ENCODE measurements at places on chromosomes 6 and 20.

DNA sequence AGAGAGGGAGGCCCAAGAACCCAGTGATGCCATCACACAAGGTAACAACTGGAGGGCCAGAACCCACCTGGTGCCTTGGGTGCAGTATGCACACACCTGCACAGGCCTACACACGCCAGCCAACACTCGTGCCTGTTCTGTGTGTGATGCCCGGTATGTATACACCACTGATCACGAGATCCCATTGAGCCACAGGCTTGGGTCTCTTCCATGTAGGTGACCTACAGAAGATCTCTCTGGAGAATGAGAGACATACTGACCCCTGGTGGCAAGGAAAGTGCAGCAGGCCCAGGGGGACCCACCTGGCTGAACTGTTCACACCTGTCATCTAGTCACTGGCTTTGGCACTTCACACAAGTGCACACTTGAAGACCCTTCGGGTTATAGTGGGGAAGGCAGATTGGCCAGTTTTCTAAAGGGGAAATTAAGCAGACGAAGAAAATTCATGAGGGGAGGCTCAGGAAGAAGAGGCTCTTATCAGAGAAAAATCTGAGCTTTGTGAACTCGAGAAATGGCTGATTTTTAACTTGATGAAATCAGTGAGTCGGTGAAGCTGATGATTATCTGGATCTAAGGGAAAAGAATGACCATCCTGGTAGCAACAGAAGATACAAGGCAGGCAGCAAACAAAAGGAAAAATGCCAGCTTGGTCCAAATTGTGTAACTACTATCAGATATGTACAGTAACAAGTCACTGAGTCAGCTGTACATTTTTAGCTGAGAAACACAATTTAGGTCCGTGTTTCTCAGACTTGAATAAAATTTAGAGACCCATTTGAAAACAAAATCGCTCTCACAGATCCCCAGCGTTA is 69.1 kb upstream of the PBOV1 start:
- DNase-seq: no peak

GRCh38 chr6:36038120-36038876 is 10.7 kb downstream of the MAPK14 start:
- DNase-seq: no peak

- DNase-seq: no peak
These were observed 44.9 kb downstream of the SNAP25 start for GRCh38 chr20:10263385-10264165.

DNA sequence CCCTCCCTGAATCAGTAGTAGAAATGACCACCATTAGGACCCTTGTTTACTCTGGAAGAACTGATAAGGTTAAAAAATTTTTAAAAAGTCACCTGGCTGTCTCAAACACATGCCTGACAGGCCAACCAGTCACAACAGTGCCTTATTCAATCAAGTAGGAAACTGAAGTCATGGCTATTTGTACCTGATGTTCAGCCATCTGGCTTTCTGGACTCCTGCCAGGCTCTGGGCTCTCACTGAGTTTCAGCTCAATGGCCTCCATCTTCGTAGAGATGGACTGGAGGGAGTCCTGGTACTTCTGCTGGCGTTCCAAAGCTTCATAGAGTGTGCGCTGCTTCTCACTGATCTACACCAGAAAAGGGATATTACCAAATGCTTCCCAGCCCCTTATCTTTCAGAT is 343.8 kb downstream of the SYNE1 start:
- DNase-seq: no peak

DNA sequence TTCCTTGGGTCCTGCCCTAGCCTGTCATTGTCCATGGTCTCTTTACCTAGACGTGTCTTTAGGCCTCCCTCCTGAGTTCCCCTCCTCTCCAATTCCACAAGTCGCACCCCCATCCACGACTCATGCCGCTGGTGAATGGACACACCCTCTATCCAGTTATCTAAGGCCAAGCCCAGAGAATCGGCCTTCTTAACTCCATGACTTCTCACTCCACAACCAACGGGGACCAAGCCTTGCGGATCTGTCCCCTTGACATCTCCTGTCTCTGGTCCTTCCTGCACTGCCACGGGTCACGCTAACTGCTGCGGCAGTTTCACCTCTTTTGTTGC is 7.0 kb upstream of the RREB1 start:
- DNase-seq: no peak

- DNase-seq: no peak
These were observed 33.2 kb upstream of the SULF2 start for GRCh38 chr20:47818466-47818865.

- DNase-seq: no peak
These were observed 25.0 kb downstream of the PTPN1 start for GRCh38 chr20:50535162-50535561.

- DNase-seq: no peak
These were observed 41.2 kb upstream of the ASIP start for GRCh38 chr20:34200023-34200422.

DNA sequence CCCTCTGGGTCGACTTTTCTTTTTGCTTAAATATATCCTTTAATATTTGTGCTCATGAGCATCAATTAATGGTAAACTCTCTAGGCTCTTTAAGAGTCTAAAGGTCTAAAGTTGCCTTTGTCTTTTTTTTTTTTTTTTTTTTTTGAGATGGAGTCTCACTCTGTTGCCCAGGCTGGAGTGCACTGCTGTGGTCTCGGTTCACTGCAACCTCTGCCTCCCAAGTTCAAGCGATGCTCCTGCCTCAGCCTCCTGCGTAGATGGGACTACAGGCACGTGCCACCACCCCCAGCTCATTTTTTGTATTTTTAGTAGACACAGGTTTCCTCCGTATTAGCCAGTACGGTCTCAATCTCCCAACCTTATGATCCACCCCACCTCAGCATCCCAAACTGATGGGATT is 122.0 kb upstream of the TMEM170B start:
- DNase-seq: no peak

- DNase-seq: no peak
These were observed 41.5 kb downstream of the SLC22A2 start for GRCh38 chr6:160217073-160217472.

- DNase-seq: no peak
These were observed 185.0 kb downstream of the TBX18 start for GRCh38 chr6:84579404-84579803.

DNA sequence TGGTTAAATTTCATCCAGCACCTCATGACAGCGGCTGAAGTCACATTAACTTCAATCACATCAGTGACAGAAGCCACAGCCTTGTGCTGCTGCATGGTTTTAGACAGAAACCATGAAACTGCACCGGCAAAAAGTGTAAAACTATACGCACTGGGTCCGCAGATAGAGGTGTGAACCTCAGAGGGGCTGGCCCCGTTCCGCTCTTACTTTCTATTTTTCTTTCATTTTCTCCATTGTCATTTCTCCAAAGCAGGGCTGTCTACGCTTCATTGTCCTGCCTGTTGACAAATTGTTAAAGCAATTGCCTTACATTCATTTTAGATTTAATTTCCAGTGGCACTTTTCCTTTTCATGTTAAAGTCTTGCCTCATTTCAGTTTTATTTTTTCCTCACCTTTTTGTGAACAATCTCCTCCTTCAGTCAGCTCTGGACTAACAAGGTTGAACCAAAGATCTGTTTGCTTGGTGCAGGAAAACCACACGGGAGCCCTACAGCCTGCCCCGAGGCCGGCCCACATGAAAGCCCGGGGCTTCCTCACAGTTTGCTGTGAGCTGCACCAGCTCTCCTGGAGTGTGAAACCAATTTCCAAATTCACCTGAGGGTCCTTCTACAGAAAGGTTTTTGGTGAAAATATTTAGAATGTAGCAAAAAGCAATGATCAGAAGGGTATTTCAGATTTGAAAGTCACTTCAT is 63.7 kb downstream of the PRR18 start:
- DNase-seq: no peak

GRCh38 chr6:34544776-34545471 is 11.2 kb downstream of the SPDEF start:
- no peak for DNase-seq

GRCh38 chr20:8764344-8764962 is 304.4 kb upstream of the PLCB4 start:
- DNase-seq: no peak

DNA sequence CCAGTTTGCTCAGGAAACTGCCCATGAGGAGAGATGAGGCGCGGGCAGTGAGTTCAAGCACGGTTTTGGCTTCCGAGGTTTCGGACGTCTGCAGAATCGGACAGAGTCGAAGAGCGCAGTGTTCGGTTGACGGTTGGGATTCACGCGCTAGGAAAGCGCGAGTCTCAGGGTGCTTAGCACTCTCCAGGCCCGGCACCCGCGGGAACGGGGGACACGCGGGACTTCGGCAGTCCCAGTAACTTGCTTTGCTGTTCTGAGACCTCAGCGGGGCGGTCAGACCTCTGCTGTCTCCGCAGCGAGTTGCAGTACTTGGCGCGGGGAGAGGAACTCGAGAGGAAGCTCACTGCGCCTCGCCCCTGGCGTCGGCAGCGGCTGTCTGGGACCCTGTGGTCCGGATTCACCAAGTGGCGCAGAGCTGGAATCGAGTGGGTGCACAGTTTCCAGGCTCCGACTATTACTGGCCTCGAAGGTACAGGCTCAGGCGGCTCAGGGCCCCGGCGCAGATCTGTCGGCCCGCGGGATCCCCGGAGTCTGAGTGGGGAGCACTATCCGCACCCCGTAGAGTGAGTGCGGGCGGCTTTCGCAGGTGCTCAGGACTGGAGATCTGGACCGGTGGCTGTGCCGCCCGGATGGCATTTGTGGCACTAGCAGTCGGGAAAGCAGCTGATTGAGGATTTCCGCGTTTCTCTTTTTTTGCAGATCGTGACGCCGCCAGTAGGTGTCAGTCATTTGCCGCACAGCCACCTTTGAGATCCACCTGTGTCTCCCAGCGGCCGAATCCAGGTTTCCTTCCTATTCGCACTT is at the start of gene POM121L2:
Gene POM121L2, minus strand, starts transcription at position 128 of the 804 bp plus-strand sequence. Its CDS starts 103 bp downstream, at position 25.
- DNase-seq: peak; percentile 47

DNA sequence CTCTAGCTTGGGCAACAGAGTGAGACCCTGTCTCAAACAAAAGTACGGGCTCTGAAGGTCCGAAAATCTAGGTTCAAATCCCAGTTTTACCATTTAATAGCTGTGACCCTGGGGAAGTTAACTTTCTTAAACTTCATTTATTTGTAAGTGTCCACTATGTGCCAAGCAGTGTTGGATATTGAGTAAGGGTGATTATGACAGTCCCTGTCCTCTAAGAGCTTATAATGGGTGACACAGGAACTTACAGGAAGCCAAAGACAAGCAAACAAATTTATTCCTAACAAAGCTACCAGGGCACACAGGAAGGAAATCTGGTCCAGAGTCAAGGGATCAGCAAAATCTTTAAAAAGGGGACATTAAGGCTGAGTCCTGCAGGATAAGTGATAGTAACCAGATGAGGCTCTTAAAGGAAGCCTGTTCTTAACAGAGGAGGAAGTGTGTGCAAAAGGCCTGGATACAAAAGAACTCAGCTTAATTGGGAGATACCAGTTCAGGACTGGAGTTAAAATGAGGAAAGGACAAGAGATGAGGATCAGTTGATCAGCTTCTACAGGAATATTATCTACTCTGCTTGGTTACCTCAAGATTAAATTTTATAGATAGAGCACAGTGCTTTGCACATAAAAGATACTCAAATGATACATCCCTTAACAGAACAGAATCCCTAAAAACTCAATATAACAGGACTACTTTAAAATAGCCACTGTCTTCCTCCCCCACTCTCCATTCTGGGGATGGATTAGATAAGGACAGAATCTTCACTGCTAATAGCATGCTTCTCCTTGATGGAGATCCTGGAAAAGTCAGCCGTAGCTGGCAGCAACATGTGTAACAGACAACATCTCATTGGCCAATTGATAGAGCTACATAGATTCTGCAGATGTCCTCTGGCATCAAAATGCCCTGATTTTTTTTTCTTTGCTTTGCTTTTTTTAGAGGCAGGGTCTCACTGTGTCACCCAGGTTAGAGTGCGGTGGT is 6.1 kb downstream of the SNX3 start:
- no peak for DNase-seq

GRCh38 chr6:149859938-149860337 is 4.2 kb downstream of the LRP11 start:
- DNase-seq: no peak

GRCh38 chr6:33419580-33420490 is at the start of gene SYNGAP1:
Gene SYNGAP1 (plus strand): TSS chr6:33420065. CDS start chr6:33420265, 200 bp downstream.
- no peak for DNase-seq

- no peak for DNase-seq
These were observed 6.8 kb upstream of the CCDC167 start for GRCh38 chr6:37506479-37506878.

DNA sequence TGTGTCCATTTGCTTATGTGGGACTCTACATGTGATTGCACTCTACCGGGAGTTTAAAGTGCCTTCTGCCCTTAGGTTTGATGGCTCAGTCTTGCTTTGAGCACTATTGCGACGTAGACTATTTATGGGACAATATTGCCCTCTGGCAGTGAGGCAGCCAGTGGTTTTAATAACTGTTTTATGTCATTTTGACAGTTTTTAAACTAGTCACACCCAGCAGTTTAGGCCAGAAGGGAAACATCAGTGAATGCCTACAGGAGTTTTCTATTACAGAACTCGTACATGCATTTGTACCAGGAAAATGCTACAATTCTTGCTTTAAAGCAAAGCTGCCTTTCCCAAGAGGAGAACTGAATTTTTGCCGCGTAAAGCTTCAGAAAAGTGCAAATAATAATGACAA is 813.7 kb downstream of the KIF16B start:
- DNase-seq: no peak

DNA sequence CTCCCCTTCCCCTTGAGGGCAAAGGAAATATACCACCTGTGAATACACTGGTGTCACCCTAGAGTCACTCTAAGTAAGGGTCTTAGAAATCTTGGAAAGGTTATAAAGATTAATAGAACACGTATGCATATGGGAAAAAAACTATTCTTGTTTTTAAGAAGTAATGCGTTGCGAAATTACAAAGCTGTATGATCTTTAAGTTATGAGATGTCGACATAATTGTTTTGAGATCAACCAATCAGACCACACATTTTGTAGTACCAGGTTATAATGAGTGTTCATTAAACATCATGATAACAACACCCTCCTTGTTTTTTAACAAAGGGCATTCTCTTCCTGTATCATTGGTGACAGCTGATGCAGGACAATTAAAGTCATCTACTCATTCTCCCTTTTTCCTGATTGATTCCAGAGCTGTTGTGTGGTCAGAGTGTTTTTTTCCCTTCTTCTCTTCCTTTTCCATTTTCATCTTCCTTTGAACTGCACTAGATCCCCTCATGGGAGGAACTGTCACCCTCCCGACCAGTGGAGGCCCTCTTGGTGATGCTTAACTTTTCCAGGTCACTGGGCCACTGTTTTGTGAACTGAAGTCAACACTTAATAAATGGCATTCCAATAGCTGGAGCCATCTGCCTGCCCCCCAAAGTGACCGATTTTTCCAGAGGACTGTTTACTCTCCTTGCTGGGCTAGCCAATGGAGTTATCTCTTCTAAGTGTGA is 37.0 kb downstream of the PRDM1 start:
- no peak for DNase-seq
